H9 (cell line): ENCODE measurements at places on chromosomes 2 and 18.

DNA sequence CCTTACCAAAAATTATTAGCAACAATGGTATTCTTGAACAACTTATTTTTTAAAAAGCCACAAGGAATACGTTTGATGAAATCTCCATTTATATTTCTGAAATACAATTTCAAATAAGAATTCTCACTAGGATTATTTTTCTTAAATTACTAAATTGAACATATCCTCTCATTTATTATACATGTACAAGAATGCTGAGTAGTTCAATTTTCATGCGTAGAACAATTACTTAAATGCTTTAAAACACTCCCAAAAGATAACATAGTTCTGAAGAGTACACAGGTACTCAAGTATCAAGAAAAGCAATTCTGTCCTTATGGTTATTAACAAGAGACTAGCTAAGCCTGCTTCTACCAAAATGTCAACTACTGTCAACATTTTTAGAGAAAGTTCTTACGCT lies 268.1 kb downstream of the ZNF385B start:
- DNase-seq, result no peak

GRCh38 chr2:138424436-138425140 lies 77.0 kb upstream of the SPOPL start:
- no peak for DNase-seq

- DNase-seq, result no peak
These were observed 17.8 kb downstream of the IL1R2 start for GRCh38 chr2:102009557-102009956.

DNA sequence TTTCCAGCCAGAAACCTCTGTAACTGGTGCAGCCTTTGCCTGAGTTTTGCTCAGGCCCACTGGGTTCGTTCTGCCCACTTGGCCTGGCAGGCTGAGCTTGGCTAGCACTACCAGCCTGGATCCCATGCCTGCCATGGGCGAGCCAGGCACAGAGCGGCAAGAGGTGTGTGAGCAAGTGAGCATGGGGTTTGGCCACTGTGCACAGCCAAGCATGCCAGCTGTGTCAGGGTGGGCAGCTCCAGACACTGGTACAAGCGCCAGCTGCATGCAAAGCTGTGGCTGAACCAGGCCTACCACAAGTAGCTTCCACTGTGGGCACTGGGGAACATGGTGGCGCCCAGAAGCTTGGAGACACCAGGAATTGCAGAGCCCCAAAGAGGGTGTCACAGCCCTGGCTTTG lies 56.3 kb upstream of the LDAH start:
- no peak for DNase-seq

GRCh38 chr2:18749912-18750526 lies 160.7 kb upstream of the NT5C1B start:
- DNase-seq, result no peak

- no peak for DNase-seq
These were observed 300.7 kb upstream of the RAB6C start for GRCh38 chr2:129678751-129679150.

GRCh38 chr2:122516775-122517174 lies 761.3 kb downstream of the TSN start:
- peak; percentile 68 for DNase-seq

- DNase-seq, result no peak
These were observed 103.6 kb upstream of the PGAP1 start for GRCh38 chr2:197030090-197030489.

- DNase-seq, result no peak
These were observed 104.6 kb downstream of the UNC80 start for GRCh38 chr2:209876211-209876610.

- DNase-seq, result no peak
These were observed 654.5 kb downstream of the RNF144A start for GRCh38 chr2:7571701-7572100.

- no peak for DNase-seq
These were observed 364.6 kb downstream of the PTPRM start for GRCh38 chr18:7931763-7932162.

- DNase-seq, result no peak
These were observed 93.2 kb downstream of the CACNB4 start for GRCh38 chr2:152005607-152006006.

DNA sequence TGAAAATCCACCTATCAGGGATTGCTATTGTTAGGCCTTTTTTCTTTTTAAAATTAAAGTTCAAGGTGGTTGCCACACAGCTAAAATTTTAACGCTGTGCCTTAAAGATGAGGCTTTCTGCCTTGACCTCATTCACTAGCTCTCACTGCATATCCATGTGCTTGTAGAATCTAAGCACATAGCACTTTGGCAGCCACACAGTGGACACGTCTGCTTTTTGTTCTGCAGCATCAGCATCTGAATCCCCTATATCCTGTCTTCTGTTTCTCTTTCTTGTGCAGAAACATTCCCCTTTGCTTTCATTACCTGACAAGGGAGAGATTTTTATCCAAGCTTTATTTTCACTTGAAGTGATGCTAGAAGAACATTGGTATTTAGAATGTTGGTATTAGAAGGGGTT lies 38.1 kb downstream of the RALB start:
- no peak for DNase-seq

GRCh38 chr2:113068706-113069485 lies 1.1 kb downstream of the IL1F10 start:
- no peak for DNase-seq

- DNase-seq, result no peak
These were observed 12.7 kb upstream of the HNMT start for GRCh38 chr2:137951586-137951985.

- no peak for DNase-seq
These were observed 16.4 kb downstream of the CAPN13 start for GRCh38 chr2:30790879-30791278.
